Mesenteric fat pad (tissue), 1 donor: ENCODE measurements at places on chromosomes 2 and 18.

- DNase-seq, result no peak
These were observed 13.7 kb upstream of the TET3 start for GRCh38 chr2:73970850-73971471.

GRCh38 chr2:210252699-210253606 is 27.7 kb upstream of the ACADL start:
- no peak for DNase-seq

DNA sequence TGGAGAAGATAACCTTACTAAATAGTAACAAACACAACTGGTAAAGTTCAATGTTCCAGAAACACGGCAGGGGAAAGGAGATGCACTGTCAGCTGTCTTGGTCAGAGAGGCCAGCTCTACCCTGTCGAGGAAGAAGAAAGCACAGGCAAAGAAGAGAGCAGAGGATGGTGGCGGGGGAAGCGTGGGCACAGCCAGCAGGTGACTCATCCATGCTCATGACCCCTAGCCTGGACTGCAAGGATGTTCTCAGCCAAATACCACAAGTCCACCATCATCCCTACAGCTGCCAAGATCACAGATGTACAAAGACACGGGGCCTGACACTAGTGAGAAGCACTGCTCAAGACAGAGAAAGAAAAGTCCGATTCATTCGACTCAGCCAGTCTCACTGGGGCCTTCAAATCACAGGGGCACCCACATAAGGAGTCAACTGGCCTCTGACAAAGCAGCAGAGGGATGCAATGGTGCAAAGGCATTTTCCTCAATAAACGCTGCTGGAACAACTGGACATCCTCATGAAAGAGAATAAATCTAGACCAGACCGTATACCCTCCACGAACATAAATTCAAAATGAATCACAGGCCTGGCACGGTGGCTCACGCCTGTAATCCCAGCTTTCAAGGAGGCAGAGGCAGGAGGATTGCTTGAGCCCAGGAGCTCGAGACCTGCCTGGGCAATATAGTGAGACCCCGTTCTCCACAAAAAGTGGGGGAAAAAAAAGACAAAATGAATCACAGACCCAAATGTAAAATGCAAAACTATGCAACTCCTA is 5.6 kb downstream of the DTYMK start:
- DNase-seq, result no peak

- no peak for DNase-seq
These were observed 155.8 kb downstream of the SH3RF3 start for GRCh38 chr2:109284826-109285225.

GRCh38 chr2:100104718-100105677 is 37.4 kb downstream of the AFF3 start:
- no peak for DNase-seq

DNA sequence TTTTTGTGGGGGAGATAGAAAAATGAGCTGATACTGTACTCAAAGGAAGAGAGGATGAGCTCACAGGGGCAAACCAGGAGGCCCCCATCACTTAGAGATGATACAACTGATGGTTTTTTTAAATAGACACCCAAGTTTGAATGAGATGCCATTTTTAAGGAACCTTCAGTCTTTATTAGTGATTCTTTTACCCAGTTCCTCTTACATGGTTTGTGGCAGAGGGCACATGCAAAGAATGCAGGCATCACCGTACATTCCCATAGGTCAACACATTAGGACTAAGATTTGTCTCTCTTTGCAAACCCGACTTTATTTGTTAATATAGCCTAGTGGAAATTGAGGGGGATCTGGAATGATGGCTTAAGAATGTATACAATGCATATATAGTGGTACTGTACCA is 250.9 kb downstream of the ASXL3 start:
- no peak for DNase-seq

DNA sequence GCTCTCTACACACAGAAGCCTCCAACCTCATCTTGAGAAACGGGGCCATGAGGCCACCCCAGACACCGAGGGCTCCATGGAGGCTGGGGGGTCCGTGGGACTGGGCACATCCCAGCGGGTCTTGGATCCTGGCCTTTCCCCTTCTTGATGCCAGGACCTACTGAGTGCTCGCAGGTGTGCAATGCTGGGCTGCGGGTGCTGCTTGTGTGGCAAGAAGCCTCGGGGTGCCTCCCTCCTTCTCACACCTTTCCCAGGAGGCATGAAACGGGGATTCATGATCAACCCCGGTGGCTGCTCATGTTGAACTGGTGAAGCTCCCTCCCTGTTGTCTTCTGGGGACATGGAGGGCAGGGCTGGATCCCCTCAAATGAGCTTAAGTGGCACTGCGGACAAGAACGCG is 2.0 kb upstream of the BUB1 start:
- DNase-seq, result no peak

DNA sequence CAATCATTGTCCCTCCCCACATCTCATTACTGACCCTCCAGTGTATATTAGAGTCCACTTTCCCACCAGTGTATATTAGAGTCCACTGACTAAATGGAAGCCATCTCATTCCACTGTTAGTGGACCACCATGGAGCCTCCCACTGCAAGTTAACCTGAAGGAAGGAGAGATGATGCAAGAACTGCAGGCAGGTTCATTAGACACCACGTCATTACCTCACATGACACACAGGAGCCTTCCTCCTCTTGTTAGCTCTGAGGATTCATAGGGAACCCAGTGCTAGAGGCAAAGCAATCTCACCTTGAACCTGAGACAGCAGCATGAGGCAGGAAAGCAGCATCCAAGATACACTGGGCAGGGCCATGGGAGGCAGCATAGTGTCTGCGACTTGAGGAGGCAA is 523 bp downstream of the REG3A start:
- DNase-seq, result no peak

GRCh38 chr18:22466608-22467395 is 49.1 kb upstream of the CTAGE1 start:
- no peak for DNase-seq

DNA sequence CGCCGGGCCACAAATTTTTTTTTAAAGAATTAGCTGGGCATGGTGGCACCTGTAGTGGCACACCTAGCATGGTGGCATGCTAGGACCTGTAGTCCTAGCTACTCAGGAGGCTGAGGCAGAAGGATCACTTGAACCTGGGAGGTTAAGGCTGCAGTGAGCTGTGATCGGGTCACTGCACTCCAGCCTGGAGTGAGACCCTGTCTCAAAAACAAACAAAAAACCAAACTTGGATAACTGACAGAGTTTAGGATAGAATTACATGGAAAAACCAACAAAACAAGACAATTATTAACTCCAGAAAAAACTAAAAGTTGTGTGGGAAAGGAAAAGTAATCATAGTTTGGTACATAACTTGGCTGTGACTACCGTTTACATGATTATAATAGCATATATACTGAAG is 1.6 kb upstream of the CFLAR start:
- no peak for DNase-seq

DNA sequence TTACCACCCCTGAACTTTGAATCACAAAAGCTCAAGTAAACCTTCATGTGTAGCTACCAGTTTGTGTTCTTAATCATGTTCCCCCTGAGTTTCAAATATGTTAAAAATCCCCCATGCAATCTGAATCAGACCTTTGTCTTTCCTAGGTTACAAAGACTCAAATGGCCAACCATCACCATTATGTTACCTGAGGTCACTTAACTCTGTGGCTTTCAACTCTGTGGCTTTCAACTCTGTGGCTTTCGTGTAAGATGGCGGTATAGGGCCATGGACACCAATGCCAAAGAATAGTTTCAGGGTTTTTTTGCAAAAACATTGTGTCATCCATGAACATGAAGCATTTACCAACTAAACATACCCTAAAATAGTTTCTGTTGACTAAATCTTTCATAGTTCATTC is 6.7 kb downstream of the ERMN start:
- DNase-seq, result no peak

DNA sequence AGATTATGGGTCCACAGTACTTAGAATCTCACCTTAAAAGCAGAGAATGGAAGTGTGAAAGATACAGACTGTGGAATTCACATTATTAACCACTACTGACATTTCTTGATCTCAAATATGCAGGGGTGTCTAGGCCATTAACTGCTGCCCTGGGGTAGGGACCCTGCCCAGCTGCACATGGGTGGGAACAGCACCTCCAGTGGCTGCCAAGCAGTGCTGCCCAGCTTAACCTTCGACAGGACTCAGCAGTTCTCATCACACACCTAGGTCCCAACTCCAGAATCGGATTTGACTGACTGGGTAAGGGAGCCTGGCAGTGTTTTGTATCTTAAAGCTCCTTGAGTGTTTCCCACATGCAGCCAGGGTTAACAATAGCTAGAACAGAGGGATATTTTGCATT is 14.9 kb downstream of the ERFE start:
- DNase-seq, result no peak

GRCh38 chr2:97740590-97741182 is 27.3 kb downstream of the ZAP70 start:
- peak; percentile 67 for DNase-seq

DNA sequence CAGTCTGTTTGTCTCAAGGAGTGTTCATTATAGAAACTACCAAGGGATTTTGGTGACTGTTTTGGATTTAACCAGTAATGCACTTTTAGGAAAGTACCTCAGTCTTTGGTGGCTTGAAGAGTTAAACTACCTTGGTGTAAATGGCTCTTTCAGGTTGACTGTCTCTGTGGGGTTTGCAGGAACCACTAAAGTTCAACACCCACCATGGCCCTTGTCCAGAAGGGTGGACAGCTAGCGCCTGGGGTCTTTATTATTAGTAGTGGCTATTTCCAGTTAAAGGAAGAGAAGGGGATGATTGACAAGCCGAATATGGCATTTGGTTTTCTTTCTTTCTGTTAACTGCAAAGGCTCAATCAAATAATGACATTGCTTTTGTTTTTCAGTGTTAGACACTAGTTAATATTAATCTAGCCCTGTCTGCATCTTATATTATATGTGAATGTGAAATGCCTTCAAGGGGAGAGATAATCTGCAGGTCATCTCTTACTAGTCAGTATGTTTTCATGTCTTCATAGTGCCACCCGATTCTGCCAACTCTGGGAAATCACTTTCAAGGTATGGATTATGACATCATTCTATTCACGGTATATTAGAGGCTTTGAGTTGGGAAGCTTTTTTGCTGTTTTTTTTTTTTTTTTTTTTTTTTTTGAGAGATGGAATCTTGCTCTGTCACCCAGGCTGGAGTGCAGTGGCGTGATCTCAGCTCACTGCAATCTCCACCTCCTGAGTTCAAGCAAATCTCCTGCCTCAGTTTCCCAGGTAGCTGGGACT is 56.4 kb downstream of the MAP4K4 start:
- no peak for DNase-seq

GRCh38 chr2:231321556-231322334 is 73.8 kb upstream of the B3GNT7 start:
- DNase-seq, result peak; percentile 77

DNA sequence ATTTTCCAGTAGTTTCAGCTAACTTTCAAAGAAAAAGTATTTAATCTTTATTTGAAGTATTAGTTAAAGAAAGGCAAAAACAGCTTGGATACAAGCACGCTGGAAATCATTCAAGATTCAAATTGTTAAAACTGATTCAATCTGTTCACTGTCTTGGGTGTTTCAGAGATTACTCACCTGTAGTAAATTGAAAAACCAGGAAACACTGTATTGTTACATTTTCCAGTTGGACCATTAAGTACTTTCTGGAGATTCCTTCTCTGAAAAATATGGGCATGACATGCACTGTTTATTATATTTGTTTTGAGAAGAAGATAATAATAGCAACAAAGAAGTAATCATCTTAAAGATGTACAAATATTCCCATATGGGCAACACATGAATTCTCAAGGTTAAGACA is 196.1 kb downstream of the UBE2E3 start:
- no peak for DNase-seq

DNA sequence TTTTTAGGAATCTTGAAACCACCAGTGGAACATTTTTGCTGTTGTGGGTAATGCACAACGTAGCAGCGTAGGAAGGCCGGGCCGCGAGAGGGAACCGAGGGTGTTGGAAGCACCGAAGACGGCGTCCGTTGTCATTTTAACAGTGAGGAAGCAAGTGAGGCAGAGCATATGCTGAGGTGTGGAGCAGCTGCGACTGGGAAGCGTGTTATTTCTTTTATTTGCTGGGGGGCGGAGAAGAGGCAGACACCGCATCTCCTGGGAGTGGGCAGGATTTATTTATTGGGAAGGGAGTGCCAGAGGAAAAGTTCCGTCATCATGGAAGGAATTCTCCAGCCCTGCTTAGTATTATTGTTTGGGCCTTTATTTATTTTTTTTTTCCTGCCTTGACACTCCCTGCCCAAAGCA is 232.8 kb downstream of the KLHL29 start:
- DNase-seq, result no peak

DNA sequence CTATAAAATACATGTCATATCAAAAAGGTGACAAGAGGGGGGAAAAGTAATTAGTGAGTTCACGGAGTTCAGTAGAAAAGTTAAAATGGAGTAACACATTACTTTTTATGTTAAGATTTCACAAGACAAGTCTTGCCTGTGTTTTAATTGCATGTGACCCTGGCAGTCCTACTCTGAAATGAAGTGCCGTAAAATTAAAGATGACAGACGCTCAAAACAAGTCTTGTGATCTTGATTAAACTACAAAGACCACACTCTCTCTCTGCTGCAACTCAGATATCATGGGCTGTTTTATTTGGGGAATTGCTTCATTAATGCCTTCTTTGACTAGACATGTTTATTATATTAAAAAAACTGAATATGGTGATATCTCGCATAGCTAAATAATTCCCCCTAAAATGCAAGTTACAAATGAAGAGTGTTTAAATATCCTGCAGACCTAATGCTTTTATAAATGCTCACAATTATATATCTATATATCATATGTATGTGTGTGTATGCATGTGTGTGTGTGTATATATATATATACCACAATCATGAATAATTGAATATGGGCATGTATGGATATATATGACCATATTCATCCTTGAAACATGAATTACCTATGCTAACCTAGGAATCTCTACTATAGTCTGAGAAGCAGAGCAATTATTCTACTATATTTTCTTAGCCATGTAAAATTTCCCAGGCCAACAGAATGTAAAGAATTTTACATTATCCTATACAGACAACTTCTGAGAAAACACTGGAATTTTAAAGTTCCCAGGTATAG is 647.5 kb downstream of the ARHGAP15 start:
- DNase-seq, result no peak

GRCh38 chr2:29376541-29376940 is 261.3 kb downstream of the CLIP4 start:
- no peak for DNase-seq

GRCh38 chr2:29628108-29628745 is 293.2 kb downstream of the ALK start:
- DNase-seq, result no peak

- DNase-seq, result no peak
These were observed 36.2 kb upstream of the FMNL2 start for GRCh38 chr2:152298754-152299153.
